B cell (primary cell): ENCODE measurements at places on chromosomes 2 and 18. TPM values are rescaled to one million over a fixed set of nuclear protein-coding genes. Genes with fewer than 3 reads are reported as not detected.

DNA sequence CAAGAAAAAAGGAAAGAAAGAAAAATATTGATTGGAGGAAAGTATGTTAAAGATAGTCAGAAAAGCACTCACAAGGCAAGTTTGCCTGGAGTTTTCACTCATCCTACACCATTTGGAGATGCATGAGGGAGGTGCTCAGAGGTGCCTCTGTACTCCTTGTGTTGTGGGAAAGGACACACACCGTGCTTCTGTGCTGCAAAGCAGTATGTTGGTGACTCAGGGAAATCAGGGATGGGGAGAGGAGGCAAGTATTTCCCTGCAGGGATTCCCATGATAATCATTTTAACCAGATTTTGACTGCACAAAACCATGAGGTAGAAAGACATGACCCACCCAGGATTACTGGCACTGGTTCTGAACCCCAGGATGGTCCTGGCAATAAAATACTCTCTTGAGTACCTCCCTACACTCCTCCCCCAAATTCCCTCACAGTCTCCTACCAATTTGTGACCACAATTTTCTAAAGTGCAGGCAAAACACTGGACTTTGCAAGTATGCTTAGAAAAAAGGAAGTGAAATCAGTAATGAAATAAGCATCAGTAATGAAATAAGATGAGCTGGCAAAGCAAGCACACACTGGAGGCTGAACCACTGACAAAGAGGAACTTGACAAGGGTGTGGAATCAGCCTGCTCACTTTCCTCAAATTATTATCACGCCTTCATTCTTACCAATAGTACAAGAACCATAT lies 155.5 kb upstream of the ACVR2A start:
- H3K27ac ChIP-seq, result no peak overlapping the region
- H3K4me1 ChIP-seq, result no peaks in the 10 kb centered on the region
- no peak overlapping the region for H3K4me3 ChIP-seq

DNA sequence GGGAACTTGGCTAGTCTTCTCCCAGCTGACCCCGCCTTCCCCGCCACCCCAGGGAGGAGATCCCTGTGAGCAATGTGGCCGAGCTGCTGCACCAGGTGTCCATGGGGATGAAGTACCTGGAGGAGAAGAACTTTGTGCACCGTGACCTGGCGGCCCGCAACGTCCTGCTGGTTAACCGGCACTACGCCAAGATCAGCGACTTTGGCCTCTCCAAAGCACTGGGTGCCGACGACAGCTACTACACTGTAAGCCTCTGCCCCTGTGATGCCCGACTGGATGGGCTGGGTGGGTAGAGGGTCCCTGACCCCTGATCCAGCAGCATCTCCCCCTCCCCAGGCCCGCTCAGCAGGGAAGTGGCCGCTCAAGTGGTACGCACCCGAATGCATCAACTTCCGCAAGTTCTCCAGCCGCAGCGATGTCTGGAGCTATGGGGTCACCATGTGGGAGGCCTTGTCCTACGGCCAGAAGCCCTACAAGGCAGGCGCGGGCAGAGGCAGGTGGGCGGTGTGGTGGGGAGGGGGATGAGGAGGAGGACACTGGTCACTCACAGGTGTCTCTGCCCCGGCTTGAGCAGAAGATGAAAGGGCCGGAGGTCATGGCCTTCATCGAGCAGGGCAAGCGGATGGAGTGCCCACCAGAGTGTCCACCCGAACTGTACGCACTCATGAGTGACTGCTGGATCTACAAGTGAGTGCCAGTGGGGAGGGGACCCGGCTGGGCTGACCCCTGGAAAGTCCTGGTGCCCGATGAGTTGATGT lies 24.2 kb downstream of the ZAP70 start:
- peaks cover 4% of the 10 kb centered on the region for H3K4me1 ChIP-seq
- no peak overlapping the region for H3K4me3 ChIP-seq
- H3K36me3 ChIP-seq, result no peaks in the 10 kb centered on the region
- H3K27me3 ChIP-seq, result no peaks in the 10 kb centered on the region
- no peak overlapping the region for H3K27ac ChIP-seq

The RMND5A gene
- total RNA-seq, result 32.2 and 33.7 TPM in 2 replicates

The POLE4 gene
- 53.3 and 56.0 TPM in 2 replicates for total RNA-seq

- DNase-seq, result no peak
- no peaks in the 10 kb centered on the region for H3K36me3 ChIP-seq
- H3K4me3 ChIP-seq, result no peak overlapping the region
- H3K4me1 ChIP-seq, result no peaks in the 10 kb centered on the region
- H3K27ac ChIP-seq, result no peak overlapping the region
- H3K27me3 ChIP-seq, result no peaks in the 10 kb centered on the region
Measured at GRCh38 chr2:117481608-117482007, 332.9 kb upstream of the DDX18 start.

DNA sequence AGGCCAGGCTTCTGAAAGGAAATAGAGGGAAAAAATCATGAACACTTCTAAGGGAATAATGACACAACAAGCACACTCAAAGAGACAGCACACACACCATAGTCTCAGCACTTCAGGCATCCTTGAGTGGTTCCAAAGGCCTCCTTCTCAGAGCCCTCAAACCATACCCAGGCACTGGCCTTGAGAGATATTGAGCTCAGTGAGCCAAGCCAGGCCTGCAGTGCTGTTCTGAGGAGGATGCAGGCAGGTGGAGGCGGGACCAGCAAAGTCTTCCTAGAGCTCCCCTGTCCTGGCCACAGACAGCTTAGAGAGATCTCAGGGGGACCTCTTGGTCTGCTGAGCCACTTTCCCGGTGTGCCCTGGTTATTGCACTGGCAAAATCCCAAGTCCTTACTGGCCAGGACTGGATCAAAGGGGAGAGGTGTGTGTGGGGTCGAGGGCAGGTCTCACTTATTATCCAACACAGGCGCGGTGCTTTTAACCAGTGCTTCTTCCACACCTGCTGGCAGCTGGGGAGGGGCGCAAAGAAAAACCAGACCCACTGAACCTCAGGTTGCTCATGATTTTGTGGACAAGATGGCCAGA lies 86.8 kb upstream of the HAAO start:
- no peak for DNase-seq
- H3K27me3 ChIP-seq, result no peaks in the 10 kb centered on the region
- H3K27ac ChIP-seq, result no peak overlapping the region
- no peak overlapping the region for H3K4me3 ChIP-seq
- H3K4me1 ChIP-seq, result no peaks in the 10 kb centered on the region

The KCNS3 gene
- 0.41 and 0.76 TPM in 2 replicates for total RNA-seq

- H3K36me3 ChIP-seq, result peaks cover 8% of the 10 kb centered on the region
- no peaks in the 10 kb centered on the region for H3K4me1 ChIP-seq
- H3K27ac ChIP-seq, result no peak overlapping the region
- H3K4me3 ChIP-seq, result no peak overlapping the region
- H3K27me3 ChIP-seq, result no peaks in the 10 kb centered on the region
Measured at GRCh38 chr18:56715121-56715520, 64.0 kb downstream of the WDR7 start.

GRCh38 chr18:22033085-22033484 lies 136.3 kb upstream of the GATA6 start:
- no peak overlapping the region for H3K4me3 ChIP-seq
- H3K27me3 ChIP-seq, result no peaks in the 10 kb centered on the region
- no peak overlapping the region for H3K27ac ChIP-seq
- no peaks in the 10 kb centered on the region for H3K36me3 ChIP-seq
- DNase-seq, result no peak

The PSMA8 gene
- 0.91 and 1.0 TPM in 2 replicates for total RNA-seq

- H3K36me3 ChIP-seq, result no peaks in the 10 kb centered on the region
- no peak for DNase-seq
- no peaks in the 10 kb centered on the region for H3K27me3 ChIP-seq
- H3K4me3 ChIP-seq, result no peak overlapping the region
- H3K27ac ChIP-seq, result no peak overlapping the region
- no peaks in the 10 kb centered on the region for H3K4me1 ChIP-seq
Measured at GRCh38 chr2:177117755-177118154, 94.8 kb upstream of the HNRNPA3 start.

The NEUROD1 gene
- not detected in 2 replicates for total RNA-seq

GRCh38 chr2:129887688-129888266 lies 91.7 kb upstream of the RAB6C start:
- no peaks in the 10 kb centered on the region for H3K4me1 ChIP-seq
- no peaks in the 10 kb centered on the region for H3K36me3 ChIP-seq
- H3K27me3 ChIP-seq, result no peaks in the 10 kb centered on the region
- H3K27ac ChIP-seq, result no peak overlapping the region
- no peak for DNase-seq
- no peak overlapping the region for H3K4me3 ChIP-seq

DNA sequence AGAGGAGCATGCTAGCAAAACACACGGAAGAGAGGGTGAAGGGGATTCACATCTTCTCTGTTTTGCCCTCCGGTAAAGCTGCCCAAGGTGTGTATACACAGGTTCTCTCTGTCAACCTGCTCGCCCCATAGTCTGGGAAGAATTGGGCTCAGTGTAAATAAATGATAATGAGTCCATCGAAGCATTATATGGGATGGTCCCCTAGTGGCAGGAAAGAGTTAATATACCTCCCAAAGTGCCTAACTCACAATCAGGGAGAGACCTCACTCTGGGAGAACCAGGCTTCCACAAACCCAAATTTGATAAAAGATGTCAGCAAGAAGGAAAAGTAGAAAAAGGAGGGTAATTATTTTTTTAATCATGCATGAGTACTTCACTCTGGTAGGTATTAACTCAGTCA lies 262.2 kb upstream of the ZNF521 start:
- H3K27me3 ChIP-seq, result no peaks in the 10 kb centered on the region
- H3K4me1 ChIP-seq, result no peaks in the 10 kb centered on the region
- H3K4me3 ChIP-seq, result no peak overlapping the region
- no peaks in the 10 kb centered on the region for H3K36me3 ChIP-seq
- no peak for DNase-seq
- no peak overlapping the region for H3K27ac ChIP-seq

DNA sequence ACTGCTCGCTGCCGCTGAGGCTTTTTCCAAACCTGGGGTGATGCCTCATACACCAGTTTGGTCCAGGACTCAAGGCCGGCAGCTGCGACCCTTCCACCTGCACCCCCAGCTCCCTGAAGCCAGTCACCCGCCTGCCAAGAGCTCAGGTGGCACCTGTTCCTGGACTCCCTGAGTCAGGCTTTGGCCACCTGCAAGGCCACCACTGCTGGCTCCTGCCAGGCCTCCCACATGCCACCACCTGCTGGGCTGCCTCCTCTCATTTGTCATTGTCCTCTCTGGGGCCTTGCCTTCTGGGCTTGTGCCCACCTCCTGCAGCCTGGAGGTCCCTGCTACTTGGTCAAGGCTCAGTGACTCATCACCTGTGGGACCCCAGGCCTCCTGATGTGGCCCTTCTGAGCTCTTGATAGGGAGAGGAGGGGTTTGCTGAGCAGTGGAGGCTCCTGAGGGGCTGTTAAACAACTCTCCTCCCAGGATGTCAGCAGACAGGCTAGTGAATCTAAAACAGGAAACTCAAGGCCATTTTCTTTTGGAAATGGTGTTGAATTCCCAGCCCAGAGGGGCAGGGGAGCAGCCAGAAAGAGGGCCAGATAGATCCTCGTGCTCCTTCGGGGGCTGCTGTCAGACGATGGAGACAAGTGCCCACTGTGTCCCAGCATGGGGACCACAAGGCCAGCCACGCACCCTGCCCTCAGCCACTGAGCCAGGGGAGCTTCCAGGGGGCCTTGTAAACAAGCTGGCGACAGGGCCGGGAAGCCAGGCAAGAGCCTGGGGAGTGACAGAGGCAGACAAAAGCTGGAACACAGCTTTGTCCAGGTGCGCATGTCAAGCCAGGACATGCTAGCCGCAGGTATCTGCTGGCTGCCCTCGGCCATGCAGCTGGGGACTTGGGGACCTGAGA lies 416.8 kb downstream of the LRATD1 start:
- H3K27me3 ChIP-seq, result no peaks in the 10 kb centered on the region
- H3K36me3 ChIP-seq, result no peaks in the 10 kb centered on the region
- no peak for DNase-seq
- no peak overlapping the region for H3K27ac ChIP-seq
- no peaks in the 10 kb centered on the region for H3K4me1 ChIP-seq
- no peak overlapping the region for H3K4me3 ChIP-seq

DNA sequence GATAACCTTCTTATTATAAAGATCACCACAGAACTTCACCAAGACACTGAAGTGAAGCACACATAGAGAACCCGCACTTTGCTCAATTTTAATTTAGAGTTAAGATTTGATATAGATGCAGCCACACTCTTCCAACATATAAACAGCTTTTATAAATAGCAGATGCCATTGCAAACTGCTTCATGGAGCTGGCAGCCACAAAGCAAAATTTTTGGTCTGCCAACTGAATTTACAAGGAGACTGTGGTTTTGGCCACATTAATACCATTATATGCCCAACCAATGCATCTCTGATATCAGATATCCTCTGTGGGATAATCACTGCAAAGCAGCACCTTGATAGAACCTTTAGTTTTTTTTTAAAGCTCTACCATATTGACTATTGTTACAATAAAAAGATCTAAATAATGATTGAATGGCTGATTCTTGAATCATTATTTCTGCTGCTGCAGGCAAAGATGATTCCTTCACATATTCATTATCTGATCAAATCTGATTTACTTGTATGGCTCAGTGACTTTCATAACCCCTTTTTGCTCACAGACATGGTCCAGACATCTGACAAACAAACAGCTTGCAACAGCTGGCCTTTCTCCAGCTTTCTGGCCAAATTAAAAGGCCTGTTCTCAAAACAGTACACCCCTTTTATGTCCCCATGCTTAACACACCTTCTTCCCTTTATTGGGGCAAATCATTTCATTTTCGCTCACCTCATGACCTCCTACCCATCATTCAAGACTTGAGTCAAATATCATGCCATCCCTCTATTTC lies 88.4 kb downstream of the METTL4 start:
- H3K4me1 ChIP-seq, result no peaks in the 10 kb centered on the region
- no peaks in the 10 kb centered on the region for H3K27me3 ChIP-seq
- no peak for DNase-seq
- no peak overlapping the region for H3K4me3 ChIP-seq
- no peak overlapping the region for H3K27ac ChIP-seq

The DGKD gene
- 396 and 397 TPM in 2 replicates for total RNA-seq

- H3K27ac ChIP-seq, result no peak overlapping the region
- no peaks in the 10 kb centered on the region for H3K27me3 ChIP-seq
- DNase-seq, result no peak
Measured at GRCh38 chr18:78006774-78007260, 757.2 kb downstream of the GALR1 start.

- H3K36me3 ChIP-seq, result no peaks in the 10 kb centered on the region
- H3K4me3 ChIP-seq, result no peak overlapping the region
Measured at GRCh38 chr2:69181806-69182427, 168.9 kb downstream of the ANTXR1 start.

DNA sequence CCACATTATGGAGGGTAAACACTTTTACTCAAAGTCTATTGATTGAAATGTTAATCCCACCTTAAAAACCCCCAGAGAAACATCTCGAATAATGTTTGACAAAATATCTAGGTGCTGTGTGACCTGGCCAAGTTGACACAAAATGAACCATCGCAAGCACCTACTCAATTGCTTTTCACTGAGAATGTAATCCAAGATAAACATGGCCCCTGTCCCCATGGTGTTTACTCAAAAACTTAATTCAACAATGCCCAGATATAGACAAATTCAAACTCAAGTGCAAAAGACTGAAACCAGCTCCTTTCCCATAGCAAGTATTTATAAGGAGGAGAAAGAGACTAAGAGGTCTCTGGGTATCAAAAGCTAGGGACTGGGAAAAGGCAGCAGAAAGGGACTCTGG lies 15.0 kb upstream of the ACMSD start:
- no peaks in the 10 kb centered on the region for H3K36me3 ChIP-seq
- no peaks in the 10 kb centered on the region for H3K27me3 ChIP-seq
- no peaks in the 10 kb centered on the region for H3K4me1 ChIP-seq
- DNase-seq, result no peak
- H3K27ac ChIP-seq, result no peak overlapping the region

The RESP18 gene
- total RNA-seq, result not detected in 2 replicates

The GORASP2 gene
- 48.8 and 50.5 TPM in 2 replicates for total RNA-seq

The ASIC4 gene
- not detected in 2 replicates for total RNA-seq

- DNase-seq, result no peak
- H3K27me3 ChIP-seq, result no peaks in the 10 kb centered on the region
- H3K4me3 ChIP-seq, result no peak overlapping the region
- H3K36me3 ChIP-seq, result no peaks in the 10 kb centered on the region
Measured at GRCh38 chr2:15059870-15060512, 427.5 kb downstream of the LRATD1 start.

GRCh38 chr18:34871435-34871834 lies 161.3 kb downstream of the DTNA start:
- H3K4me3 ChIP-seq, result no peak overlapping the region
- no peak overlapping the region for H3K27ac ChIP-seq
- H3K36me3 ChIP-seq, result no peaks in the 10 kb centered on the region
